ENCODE measurements at places on chromosomes 6 and 20. TPM values are rescaled to one million over a fixed set of nuclear protein-coding genes. Genes with fewer than 3 reads are reported as not detected.

NKX2-2 gene
- total RNA-seq, result not detected

CTAGE9 gene
- total RNA-seq, result not detected

SYNJ2 gene
- 28.4 TPM for total RNA-seq

HLA-DOA gene
- 18.5 TPM for total RNA-seq

MEI4 gene
- not detected for total RNA-seq

EYA2 gene
- total RNA-seq, result not detected

SLC35D3 gene
- not detected for total RNA-seq

PPIL6 gene
- 1.4 TPM for total RNA-seq

PRDM13 gene
- total RNA-seq, result not detected

PBOV1 gene
- not detected for total RNA-seq

GRCh38 chr6:89527634-89528033, 94.7 kb downstream of the ANKRD6 start:
- DNase-seq, result no peak

GRCh38 chr6:158143700-158144099, 24.4 kb downstream of the SERAC1 start:
- no peak for DNase-seq

DNA sequence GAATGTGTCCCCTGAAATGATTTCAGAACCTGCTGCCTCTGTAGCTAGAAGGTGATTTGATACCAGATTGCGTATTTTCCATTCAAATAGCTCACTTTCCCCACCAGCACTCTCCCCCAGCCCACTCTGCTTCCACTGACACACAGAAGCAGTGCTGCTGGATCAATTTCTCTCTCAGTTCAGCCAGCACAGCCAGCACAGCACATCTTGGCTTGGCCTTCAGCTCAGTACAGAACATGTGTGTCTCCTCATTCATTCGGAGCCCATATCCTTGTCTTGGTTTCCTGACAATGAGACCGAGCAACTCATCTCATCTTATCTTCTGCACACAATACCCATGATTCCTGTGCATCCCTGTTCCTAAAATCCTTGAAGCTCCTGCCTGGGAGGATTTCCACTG, 33.8 kb upstream of the CD83 start:
- no peak for DNase-seq

DNA sequence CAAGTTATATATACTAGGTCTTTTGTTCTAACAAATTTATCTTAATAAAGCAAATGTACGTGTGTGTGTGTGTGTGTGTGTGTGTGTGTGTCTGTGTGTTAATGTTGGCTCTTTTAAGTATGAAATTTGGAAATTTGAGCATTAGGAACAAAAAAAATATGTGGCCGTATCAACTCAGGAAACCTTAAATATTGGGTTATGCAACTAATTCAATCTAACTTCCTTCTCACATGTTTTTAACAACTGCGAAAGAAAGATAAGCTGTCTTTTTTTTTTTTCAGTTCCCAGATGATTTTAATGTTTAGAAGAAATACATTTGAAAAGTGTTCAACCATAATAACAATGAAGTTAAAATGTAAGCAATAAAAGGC, 616.4 kb upstream of the ARID1B start:
- DNase-seq, result no peak

GRCh38 chr20:38196592-38196991, 31.5 kb upstream of the TGM2 start:
- DNase-seq, result no peak

GRCh38 chr6:53710788-53711187, 45.2 kb upstream of the KLHL31 start:
- DNase-seq, result no peak

DNA sequence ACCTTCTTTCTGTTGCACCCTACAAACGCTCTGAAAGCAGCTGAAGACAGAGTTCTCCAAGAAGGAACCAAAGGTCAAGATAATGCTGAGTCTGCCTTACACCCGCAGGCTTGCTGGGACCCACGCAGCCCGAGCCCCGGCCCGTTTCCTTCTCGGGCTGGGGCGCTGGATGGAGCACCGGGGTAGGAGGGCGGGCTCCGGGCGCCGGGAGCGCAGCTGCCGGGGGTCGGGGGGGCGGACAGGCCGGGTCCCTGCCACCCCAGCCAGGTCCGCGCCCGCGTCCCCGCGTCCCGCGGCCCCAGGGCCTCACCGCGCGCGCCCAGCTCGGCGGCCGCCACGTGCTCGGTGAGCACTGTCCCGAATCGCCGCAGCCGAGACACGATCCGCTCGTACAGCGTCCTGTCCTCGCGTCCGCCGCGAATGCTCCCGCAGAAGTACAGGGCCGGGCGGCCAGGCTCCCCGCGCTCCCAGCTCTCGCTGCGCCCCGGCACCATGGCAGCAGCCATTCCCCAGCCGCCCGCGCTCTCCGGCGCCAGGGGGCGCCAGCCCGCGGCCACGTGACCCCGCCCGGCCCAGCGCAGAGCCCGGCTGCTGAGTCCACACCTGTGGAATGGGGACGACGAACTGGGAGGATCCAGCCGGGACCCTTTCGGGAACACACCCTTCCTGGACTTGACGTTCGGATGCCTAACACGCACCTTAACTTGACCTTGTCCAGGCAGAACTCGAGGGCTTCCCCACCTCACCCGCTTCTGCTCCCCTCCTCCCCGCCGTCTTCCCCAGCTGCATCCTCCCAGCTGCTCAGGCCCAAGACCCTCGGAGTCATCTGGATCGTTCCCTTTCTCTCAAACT, at the start of gene DNPH1:
DNPH1 (minus strand) TSS at position 531 of the 852 bp plus-strand sequence; CDS start at position 506, 25 bp downstream.
- DNase-seq, result peak; percentile 62

- DNase-seq, result no peak
Measured at GRCh38 chr20:14709439-14709838, 372.0 kb upstream of the FLRT3 start.

GRCh38 chr20:17910828-17911294, 57.7 kb downstream of the SNX5 start:
- no peak for DNase-seq

DNA sequence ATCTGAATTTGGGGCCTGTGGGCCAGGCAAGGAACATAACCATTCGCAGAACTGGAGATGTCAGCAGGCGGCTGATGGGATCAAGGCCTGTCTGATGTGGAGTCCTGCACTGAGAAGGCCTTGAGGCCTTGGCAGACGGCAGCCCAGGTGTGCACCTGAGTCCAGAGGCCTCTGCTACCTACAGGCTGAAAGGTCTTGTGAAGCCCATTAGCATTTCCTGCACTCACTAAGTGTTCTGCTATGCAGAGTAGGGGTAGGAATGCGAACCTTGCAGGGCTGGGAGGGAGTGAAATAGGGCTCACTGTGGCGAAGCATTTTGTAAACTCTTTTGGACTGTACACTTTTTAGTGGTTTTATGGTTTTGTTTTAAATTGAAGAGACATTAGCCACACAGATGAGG, 48.3 kb upstream of the RNF24 start:
- no peak for DNase-seq

GRCh38 chr6:159212028-159212427, 42.8 kb downstream of the FNDC1 start:
- no peak for DNase-seq

DNA sequence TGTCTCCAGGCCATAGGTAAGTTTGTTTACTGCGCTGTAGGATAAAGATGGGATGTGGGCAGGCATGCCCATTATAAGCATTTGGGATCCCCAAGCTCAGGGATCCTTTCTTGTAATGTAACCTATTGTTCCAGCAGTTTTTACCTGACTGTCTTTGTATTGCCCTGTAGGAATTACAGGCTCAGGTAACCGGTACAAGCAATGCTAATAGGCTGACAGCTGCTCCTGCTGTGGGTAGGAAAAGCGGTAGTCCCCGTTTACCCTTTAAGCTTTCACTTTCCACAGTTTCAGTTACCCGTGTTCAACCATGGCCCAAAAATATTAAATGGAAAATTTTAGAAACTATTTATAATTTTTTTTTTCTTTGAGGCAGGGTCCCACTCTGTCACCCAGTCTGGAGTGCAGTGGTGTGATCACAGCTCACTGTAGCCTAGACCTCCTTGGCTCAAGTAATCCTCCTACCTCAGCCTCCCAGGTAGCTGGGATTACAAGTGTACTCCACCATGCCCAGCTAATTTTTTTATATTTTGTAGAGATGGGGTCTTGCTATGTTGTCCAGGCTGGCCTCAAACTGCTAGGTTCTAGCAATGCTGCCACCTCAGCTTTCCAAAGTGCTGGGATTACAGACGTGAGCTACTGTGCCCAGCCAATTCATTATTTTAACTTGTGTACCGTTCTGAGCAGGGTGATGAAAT, 108.6 kb downstream of the CDYL start:
- DNase-seq, result no peak

DNA sequence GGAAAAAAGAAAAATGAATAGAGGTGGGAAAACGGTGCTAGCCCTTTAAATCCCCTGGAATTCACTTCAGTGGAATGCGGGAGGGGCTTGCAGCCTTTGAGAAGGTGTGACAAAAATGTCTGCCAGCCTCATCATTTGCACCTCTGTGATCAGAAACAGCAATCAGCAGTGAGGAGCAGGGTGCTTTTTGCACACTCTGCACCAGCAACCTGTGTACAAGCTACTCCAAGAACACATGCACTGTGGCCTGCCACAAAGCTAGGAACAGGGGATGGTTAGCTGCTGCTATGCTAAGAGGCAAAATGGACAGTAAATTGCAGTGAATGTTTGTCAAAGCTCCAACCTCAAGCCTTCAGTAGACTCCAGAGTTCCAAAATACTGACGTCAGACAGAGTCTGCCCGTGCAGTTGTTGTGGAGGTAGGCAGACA, 29.7 kb downstream of the GINS1 start:
- no peak for DNase-seq

GRCh38 chr6:137903274-137903932, 36.3 kb downstream of the TNFAIP3 start:
- no peak for DNase-seq

DNA sequence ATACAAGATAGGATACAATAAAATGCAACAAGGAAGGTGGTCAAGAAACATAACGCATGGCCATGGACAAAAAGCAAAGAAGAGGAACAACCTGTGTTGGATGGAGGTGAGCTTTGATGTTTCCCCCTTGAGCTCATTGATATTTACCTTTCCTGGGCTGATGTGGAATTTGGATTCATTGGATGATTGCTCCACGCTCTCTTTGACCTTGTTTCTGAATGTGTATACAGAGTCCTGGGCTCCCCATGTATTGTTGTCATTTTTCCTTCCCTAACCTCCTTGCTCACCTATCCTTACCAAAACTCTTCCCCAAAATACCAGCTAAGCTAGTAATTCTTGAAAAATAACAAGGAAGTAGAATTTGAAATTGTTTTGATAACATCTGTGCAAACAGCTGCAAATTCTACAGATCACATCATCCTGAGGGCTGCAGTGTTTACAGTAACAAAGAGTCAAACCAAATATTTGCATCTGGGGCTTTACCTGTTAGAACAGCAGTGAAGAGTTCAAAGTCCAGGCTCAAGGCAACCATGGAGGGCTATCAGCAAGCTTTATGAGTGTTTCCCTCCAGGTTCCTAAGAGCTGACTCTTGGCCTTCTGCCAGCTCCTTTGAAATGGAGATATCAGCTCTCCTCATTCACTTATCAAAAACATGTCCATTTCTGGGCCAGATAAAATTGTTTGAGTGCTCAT, 214.3 kb upstream of the MARCKS start:
- DNase-seq, result no peak

DNA sequence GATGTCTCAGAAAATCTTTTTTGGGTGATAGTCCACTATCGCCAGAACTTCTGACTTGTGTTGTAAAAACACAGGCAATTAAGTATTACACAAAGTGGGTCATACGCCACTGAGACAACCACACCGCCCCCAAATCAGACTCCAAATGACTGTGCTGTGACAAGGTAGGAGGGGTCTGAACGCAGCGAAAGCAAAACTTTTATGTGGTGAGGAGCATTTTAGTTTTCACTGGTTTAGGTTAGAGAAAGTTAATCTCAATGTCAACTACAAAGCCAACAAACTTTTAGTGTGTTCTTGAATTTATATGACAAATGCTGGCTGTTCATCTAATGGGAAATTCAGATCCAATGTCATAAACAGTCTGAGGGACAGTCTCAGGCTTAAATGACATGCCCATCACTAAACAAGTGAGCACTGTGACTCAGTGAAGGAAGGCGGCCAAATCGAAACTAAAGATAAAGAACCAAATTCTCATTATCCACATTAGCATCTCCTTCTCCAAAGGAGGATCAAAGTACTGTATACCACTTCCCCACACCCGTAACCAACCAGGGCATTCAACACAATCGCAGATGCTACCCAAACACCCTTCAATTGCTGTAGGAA, 186.7 kb downstream of the GJA10 start:
- DNase-seq, result peak; percentile 88

DNA sequence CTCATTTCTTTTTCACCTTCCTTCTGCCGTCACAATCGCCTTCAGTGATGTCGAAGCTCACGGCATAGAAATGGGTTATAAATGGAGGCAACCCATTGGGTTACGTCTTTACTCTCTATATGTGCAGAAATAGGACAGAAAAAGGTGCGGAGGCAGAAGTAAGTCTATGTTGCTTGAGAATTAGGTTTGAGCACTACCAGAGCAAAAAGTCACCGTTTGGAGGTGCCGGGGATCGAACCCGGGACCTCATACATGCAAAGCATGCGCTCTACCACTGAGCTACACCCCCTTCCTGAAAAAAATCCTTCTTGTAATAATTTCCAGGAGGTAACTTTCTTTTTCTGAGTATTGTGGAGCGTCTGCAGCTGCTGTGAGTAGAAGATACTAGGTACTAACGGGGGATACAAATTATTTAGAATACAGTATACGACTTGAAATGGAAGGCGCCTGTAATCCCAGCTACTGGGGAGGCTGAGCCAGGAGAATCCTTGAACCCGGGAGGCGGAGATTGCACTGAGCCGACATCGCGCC, 134.2 kb downstream of the TRIM27 start:
- no peak for DNase-seq

- DNase-seq, result no peak
Measured at GRCh38 chr6:99490608-99491007, 24.6 kb downstream of the USP45 start.

DNA sequence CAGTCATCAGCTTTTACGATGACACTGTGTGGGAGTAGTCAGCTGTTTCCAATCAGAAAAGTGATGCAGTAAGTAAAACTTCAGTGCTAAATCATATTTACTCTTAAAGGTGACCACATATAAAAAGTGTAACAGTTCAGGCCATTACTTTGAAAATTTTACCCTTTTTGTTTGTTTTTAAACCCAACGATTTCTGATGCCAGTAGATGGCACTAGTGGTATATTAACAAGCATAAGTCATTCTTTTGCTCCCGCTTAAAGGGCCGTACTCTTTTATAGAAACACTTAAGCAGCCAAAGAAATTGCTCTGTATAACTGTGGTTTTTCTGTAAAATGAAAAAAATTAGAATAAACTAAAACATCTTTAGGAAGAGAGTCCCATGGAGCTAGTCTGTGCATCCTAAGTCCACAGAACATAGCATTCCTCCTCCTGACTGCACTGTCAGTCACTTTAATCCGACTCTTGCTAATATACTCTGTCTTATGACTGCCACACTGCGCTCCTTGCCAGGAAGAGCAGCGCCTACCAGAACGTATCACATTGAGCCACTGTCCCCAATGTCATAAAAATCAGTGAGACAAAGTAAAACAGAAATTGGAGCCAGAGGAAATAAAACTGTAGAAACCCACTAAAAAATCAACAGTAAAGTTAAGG, 25.0 kb downstream of the HEBP2 start:
- no peak for DNase-seq

- no peak for DNase-seq
Measured at GRCh38 chr20:34993941-34994508, 38.4 kb downstream of the MYH7B start.
